Effector CD4-positive, alpha-beta T cell (primary cell): ENCODE measurements at places on chromosomes 2 and 18.

GRCh38 chr2:218821605-218822211, 9.9 kb downstream of the PRKAG3 start:
- no peak for DNase-seq

DNA sequence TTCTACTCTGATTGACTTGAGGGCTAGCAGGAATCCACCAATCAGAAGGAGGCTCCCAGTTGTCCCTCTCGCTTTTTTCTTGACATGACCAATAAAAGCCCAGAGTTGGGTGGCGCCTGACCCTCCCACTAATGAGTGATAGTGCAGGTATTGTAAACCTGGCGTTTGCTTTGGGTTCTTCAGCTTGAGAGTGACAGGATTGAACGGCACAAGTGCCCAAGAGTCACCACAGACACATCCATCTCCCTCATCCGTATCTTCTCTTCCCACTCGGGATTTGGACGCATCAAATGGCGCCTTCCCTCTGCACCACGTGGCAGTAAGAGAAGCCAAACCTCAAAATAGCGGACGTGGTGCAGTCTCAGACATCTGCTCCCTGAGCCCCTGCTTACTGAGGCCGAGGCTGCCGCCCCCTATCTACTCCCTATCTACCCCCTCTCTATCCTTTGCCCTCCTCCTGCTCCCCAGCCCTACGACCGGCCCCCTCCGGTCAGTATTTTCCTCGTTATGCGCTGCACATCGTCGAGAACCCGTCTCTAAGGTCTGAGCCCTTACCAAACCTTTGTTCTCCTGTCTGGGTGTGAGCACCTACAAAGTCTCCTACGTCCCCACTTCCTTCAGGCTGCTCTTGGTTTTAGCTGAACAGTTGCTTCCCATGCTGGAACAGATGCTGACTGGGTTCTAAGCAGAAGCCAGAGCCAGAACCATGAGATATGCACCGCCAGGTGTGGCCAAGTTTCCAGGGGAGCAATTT, 881 bp upstream of the FAM161A start:
- DNase-seq = peak; percentile 89

DNA sequence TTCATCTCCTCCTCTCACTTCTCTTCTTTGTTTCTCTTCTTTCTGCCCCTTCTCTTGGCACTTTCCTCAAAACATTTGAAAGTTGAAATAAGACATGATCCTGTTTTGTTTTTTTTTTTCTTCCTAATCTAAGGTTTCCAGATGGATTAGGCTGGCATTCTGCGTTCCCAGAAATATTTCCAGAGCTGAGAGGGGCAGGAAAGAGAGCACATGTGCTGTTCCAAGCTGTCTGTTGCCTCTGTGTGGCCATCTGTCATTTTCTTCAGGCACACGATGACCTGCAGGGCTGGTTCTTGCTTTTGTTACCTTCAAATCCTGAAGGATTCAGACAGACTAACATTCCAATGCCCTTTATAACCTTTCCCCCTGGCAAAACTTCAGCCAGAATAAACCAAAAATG, 142.9 kb downstream of the RNF144A start:
- no peak for DNase-seq

GRCh38 chr2:161223139-161223732, 63.0 kb downstream of the TANK start:
- DNase-seq = peak; percentile 36

DNA sequence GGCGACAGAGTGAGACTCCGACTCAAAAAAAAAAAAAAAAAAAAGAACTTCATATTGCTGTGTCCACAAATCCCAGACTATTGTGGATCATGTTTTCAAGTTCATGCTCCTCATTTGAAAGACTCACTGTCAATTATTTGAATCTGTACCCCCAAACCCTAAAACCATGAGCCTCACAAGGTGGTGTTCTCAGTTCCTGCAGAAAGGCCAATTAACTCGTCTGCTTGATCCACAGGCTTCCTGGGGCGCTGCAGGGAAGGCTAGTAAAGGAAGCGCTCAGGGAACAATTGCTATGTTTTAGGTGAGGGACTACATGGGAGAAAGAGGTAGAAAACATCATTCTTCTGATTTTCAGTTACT, 396.8 kb upstream of the NETO1 start:
- no peak for DNase-seq

- DNase-seq = no peak
These were observed 67.6 kb upstream of the ZFP36L2 start for GRCh38 chr2:43293744-43294695.

- DNase-seq = no peak
These were observed 157.0 kb upstream of the CBLN2 start for GRCh38 chr18:72700961-72701710.

DNA sequence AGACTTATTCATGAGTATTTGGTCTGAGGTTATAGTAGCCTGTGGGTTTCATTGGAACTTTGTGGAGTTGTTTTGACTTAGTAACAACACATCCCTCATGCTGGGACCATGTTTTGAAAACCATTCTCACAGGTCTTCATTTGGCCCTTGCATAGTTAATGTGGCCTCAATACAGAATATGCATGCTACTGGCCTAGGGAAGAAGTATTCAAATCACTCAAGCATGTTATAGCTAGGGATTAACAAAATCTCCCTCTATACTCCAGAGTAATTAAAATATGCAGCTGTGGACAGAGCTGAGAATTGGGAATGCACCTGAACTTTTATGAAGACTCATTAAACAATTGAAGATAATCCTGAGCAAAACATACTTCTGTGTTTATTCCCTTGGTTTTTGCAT, 325.5 kb upstream of the CHAC2 start:
- DNase-seq = no peak

DNA sequence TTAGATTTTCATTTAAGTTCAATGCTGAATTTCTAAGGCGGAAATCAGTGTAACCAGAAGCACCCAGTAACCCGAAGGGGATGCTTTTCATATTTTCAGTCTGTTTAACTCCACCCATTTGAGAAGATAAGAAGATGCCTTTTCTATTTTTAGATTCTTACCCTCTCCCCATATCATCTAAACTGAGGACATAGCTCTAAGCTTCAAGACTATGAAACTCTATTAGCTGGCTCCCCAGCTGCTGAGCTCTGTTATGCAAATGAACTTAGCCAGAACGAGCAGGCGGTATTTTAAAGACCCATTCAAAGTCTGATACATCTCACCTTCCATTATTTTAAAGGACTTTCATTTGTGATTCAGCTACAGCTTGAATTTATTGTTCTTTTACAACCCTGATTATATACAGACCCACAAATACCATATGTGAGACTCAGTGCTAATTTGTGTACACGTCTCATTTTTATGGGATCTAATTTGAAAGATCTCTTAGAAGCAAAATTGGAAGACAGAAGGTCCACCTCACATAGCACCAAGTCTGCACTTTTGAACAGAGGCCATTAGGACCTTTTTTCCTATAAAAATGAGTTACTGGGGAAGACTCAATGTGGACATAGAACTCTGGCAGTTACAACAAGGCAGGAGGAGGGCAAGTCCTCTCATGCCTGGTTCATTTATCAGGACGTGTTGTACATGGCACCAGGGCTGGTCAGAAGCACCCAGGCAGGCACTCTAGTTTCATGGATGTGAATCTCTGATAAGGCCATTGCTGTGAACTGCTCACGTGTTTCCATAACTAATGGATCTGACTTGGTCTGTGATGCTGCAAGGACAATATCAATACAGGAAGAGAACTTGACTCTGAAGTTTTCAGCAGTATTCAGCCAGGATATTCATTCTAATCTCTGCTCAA, 16.3 kb downstream of the CDC42EP3 start:
- no peak for DNase-seq

DNA sequence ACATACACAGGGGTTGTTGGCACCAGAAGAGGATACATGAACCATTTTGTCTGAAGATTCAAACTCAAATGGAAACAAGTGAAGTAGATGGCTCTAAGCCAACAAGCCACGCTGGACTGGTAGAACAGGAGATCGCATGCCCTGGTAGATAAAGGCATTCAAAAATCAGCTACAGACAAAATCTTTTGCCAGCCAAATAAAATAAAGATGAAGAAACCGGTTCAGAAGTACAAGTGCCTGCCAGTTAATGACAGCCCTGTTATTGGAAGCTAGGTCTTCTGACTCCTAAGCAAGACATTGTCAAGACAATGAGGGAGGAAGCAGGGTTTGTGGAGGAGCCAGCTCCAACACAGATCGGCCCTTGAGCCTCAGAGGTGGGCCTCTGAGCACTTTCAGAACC, 52.3 kb downstream of the EHD3 start:
- no peak for DNase-seq

- DNase-seq = no peak
These were observed 25.2 kb downstream of the FBXO36 start for GRCh38 chr2:229947544-229947943.

DNA sequence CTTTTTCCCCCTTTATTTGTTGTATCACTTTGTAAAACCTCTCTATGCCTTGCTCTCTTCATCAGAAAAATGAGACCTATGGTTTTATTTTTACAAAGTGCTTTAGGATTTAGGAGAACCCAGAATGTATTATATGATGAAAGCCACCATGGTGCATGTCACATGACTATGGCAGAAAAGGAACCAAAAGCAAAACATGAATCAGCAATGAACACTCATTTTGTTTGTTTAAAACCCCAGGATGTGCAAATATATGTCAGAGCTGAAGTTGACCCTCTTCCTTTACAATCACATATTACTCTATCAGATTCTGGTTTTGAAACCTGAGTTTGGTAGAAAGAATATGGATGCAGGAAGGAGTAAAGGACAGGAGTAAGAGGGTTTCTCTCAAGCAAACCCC, 70.0 kb downstream of the FIGN start:
- DNase-seq = no peak

DNA sequence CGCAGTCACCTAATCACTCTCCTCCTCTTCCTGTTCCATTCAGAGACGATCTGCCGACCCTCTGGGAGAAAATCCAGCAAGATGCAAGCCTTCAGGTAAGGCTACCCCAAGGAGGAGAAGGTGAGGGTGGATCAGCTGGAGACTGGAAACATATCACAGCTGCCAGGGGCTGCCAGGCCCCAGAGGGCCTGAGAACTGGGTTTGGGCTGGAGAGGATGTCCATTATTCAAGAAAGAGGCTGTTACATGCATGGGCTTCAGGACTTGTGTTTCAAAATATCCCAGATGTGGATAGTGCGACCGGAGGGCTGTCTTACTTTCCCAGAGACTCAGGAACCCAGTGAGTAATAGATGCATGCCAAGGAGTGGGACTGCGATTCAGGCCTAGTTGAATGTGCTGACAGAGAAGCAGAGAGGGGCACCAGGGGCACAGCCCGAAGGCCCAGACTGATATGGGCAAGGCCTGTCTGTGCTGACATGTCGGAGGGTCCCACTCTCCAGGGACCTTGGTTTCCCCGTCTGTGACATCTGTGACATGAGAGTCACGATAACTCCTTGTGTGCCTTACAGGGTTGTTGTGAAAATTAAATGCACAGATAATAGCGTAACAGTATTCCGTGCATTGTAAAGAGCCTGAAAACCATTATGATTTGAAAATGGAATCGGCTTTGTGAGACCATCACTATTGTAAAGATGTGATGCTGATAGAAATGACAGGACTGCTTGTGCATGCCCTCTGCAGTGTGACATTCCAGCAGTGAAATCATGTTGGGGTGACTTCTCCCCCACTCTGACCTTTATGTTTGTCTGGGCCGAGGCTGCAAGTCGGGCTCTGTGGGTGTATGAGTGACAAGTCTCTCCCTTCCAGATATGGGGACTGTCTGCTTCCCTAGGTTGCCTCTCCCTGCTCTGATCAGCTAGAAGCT, 510 bp downstream of the IL1RN start:
- no peak for DNase-seq

DNA sequence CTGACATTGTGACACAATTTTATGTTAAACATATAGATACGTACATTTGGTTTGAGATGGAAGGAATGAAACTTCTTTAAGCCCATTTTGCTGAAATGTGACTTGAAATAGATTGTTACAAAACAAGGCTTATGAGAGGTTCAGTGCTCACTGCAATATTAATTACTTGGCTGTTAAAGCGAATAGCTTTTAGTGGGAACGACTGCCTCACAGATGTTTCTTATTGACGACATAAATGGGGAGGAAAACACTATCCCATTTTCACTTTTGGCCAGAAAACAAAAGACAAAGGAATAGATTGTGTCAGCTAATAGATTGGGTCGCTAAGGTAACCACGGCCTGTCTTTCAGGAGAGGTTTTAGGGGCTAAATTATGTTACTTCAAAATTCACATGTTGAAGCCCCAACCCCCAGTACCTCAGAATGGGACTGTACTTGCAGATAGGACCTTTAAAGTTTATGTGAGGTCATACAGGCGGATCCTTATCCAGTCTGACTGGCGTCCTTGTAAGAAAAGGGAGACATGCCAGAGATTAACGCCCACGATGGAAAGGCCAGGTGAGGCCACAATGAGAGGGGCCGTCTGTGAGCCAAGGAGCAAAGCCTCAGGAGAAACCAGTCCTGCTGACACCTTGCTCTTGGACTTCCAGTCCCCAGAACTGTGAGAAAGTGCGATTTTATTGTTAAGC, 10.8 kb downstream of the INPP1 start:
- no peak for DNase-seq

GRCh38 chr2:238203973-238204683, 633 bp upstream of the ILKAP start:
- DNase-seq = peak; percentile 7

DNA sequence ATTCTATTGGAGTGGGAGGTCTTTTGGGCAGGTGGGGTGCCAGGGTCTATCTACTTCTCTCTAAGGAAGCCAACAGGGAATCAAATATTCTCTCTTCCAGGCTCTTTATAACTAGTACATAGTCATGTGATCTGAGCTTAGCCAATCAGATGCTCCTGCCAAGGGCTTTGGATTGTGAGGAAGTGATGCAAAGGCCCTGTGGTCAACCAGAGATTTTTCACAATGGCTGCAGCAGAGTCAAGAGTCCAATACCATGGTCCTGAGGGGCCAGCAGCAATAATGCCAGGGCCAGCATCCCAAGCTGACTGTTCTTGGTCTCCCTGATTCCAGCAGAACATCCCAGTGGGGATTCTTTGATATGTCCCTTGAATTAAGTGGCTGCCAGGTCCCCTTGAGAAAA, 8.4 kb upstream of the C2orf72 start:
- DNase-seq = no peak

- DNase-seq = no peak
These were observed 2.1 kb upstream of the RTN4 start for GRCh38 chr2:55052129-55053061.

DNA sequence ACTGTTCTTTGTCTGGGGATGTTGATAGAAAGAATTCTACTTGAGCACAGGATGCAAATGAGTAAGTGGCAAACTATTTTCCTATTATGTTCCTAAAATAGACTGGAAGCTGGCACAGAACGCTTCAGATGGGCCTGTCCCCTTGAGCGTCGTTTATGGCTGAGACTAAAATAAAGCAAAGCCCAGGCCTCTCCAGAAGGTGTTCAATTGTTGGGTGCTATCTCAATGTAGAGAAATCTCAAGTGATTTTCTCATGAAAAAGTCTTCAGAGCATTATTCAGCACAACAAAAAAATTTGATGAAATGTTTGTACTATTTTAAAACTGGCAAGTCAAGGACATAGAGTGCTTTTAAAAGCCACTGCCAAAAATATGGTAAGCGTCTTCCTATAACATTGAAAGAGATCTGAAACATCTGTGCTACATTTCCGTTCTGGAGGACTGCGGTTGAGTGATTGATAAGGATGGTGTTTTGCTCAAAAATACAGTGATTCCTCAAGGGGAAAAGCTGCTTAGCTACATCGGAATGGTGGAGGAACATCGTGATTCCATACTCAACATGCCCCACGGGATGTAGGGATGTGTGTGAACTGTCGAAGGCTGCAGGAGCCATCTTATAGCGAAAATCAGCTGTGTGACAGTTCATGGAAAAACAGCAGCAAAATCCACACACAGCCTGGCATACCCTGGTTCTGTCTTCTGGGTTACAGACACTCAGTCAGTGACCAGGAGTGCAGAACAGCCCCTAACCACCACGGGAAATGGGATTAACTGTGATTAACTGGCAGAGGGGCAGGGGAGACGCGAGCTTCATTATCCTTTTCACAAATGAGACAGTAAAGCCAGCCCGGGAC, 10.4 kb upstream of the LRRFIP1 start:
- no peak for DNase-seq
